Effector CD4-positive, alpha-beta T cell (primary cell): ENCODE measurements at places on chromosomes 11 and 22.

DNA sequence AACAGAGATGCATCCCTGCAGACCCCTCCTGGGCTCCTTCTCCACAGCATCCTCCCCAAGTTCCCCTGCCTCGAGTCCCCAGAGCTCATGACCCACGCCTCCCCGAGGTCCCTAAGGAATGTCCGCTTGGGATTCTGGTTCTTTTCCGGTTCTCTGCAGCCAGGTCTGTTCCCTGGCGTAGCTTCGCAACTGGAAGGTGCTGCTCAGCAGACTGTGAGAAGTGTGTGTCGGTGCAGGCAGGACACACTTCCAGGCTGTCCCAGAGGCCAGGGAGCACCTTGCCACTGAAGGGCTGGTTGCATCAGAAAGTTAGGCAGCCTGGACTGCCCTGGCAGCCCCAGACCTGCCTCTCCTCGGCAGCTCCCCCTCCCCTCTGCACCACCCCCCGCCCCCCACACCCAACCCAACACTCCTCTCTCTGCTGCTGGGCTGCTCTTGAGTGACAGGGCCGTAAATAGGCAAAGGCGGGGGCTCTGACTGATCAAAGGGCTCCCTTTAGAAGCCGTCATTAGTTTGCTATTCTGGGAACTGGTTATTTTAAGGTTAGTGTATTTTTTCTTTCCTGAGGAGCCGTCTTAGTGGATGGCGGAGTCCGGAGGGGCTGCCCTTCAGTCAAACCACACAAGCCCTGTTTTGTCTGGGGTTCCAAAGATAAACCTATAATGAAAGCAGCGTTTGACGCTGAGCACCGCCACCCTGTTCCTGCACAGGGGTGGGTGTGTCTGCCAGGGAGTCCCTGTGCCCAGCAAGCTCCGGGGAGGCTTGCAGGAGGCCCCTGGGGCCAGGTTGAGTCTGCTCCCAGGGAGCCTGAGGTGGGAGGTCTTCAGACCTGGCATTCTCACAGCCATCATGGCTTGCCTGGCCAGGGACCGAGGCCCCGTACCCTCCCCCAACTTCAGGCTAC, 88.6 kb upstream of the KCNQ1OT1 start:
- peak; percentile 1 for DNase-seq

DNA sequence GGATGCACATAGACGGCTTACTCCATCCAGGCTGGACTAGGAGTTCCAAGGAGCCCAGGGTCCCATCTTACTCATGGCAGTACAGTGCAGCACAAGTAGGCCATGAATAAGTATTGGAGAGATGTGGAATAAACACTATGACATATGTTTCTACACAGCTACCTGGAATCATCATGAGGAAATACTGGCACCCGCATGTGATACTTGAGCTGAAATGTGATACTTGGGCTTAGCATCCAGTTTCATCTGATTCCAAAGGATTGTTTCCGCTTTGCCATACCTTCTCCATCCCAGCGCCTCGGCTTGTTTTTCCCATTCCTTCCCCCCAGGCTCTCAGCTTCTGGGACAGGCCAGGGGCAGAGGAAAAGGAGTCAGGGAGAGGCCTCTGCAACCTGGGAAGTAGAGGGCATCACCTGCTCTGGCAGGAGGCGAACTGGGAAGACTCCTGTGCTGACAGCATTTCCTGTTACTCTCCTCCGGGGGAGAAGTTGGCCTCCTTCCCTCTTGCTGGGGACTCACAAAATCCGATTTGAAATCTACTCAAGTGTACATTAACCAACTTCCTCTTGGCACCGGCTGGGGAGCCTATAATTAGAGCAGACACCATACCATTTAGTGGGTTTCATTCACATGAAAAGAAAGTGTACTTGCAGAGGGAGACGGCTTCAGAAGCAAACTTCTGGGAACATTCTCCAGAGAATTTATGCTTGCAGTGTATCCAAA, 187.8 kb downstream of the MIAT start:
- no peak for DNase-seq

GRCh38 chr11:71495286-71496230, 31.5 kb upstream of the KRTAP5-7 start:
- no peak for DNase-seq

DNA sequence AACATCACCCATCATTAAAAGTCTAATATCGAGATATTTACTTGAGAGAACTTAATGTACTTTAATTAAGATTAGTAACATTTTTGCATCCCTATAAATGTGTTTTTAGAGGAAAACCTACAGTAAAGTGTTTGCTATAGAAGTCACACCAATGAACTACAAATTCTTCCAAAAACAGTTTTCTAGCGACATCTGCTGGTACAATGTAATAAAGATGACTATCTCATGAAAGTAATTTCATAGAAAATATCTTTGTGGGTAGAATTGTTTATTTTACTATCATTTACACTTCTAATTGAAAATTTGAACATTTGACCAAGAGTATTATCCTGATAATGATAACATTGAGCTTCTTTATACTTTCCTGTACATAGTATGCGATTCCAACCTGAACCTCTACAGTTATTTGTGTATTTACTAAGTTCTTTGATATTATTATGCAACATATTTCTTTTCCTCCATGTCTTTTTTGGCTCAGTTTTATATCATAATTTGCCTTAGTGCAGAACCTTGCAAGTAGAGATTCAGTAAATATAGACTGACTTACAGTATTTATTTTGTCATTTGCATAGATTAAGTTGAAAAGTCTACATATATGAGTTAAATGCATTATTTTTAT, 252.7 kb downstream of the TMEM135 start:
- DNase-seq: no peak

GRCh38 chr11:65498042-65498726, 661 bp upstream of the MALAT1 start:
- DNase-seq: peak; percentile 54

DNA sequence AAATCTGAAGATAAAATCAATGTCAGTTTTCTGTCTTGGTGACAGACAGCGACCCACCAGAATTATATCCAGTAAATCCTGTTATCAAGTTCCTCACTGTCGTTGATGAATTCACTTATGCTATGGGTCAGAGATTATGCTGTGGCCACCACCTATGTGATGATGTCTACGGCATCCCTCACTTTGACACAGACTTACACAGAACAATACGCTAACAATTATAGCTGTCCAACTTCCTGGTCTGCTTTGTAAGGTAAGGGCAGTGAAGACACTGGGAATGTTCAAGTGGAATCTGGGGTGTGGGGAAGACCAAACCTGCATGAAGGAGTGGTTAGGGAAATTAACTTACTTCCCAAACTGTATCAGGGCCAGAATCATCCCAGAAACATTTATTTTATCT, 19.3 kb upstream of the PAX6 start:
- DNase-seq: no peak

DNA sequence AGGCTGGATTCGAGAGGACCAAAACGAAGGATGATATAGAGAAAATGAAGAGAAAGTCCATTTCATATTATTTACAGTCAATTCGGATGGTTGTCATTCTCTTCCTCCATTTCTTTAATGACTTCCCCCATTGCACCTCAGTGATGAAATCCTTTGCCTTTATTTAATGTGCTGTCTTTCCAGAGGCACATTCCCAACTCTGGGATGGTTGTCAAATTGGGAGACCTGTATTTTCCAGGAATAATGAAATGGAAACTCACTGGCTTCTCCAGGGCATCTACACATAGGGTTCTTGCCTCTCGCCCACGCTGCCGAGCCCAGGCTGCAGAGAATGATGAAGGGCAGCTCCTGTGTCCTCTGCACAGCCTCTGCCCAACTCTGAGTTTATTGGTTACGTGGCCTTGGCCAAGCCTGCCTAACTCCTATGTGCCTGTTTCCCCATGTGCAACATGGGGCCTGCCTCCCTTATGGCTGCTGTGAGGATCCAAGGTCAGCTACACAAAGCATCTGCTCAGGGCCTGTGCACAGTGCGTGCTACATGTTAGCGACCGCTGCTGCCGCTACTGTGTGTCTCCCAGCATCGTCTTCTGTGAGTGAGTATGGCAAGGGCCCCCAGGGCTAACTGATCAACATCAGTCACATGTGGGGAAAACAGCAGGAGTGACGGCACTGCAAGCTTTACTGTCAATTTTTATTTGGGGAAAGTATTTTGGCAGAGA, 81.5 kb upstream of the BID start:
- no peak for DNase-seq

DNA sequence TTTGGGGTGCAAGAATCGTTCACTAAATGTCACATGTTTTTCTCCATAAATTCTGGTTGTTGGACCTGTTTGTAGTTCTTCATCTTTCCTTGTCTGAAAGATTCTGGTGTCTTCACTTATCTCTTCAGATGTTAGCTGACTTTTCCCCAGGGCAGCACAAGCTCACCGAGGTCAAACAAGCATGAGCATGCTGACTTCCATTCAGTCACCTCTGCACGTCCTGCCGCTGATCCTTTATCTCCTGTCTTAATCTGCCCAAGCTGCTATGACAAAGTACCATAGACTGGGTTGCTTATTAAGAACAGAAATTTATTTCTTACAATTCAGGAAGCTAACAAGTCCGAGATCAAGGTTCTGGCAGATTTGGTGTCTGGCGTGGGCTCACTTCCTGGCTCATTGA, 800.6 kb downstream of the NTM start:
- DNase-seq: no peak

DNA sequence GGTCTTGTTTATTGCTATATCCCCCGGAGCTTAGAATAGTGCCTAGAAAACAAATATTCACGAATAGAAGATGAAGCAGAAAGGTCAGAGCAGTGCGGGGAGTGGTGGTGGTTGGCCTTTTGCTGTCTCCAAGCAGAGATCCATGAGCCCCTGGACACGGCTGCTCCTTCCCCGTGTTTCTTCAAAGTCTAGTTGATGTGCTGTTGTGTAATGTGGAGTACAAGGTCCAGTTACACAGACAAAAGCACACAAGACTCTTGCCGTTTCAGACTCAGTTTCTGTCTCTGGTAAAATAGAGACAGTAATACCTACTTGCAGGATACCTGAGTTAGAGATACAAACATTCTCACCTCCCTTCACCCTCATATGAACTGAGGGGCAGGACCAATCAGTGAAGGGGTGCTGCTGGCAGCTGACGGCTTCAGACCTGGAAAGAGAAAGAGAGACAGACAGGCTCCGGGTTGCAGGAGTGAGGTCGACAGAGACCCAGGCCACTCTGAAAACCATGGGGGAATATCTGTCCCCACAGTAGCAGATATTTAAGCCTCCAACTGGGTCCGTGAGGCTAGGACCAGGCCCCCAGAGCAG, 56.2 kb downstream of the RASSF10 start:
- DNase-seq: no peak

- peak; percentile 28 for DNase-seq
Measured at GRCh38 chr22:38305471-38306448, 11.5 kb downstream of the CSNK1E start.

DNA sequence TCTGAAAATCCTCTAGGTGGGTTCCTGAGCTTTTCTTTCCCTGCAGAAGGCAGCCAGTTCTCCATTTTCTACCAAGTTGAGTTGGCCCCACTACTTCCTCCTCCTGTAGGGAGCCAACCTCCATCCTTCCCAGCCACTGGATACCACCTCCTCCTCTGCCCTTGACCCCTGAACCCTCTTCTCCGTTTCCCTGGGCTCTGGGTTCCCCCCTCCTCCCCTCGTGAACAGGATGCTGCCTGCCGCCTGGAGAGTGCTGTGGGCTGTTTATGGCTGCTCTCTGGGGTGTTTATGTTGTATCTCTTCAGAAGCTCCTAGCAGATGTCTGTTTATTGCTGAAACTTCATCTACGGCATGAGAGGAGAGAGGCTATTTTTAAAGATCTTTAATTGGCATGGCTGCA, 8.6 kb downstream of the MICAL2 start:
- no peak for DNase-seq

DNA sequence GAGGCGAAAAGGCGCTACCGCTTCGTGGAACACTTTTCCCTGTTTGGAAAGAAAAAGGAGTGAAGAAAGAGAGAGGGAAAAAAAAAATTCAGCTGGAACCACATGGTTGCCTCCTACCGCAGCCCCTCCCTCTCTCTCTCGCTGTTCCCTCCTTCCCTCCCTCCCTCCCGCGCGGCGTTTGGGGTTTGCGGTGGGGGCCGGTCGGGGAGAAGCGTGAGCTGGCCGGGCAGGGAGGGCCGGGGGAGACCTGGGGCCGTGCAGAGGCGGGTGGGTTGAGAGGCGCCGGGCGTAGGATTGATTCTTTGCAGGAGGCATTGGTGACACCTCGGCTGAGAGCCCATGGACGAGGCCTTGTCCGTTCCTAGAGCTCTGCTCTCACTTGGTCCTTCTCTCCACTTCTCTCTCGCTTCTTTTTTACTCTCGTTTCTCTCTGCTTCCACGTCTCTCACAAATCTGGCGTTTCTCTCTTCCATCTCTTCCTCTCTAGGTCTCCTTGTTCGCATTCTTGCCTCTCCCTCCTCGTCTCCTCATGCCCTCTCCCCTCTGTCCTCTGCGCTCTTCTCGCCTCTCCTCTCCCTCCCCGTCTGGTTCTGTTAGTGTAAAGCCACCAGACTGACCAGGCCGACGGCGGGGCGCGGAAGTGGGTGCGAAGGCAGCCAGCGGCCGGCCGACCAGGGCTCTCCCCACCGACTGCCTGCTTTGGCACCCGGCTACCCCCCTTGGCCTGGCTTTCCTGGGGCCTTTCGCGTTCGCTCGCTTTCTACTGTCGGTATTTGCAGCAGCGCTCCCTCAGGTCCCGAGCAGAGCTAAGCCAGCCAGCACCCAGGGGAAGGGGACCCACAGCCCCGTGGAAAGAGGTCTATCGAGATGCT, at the start of gene CLMP:
CLMP (minus strand) TSS at position 61 of the 872 bp plus-strand sequence. CDS start 308 bp downstream, outside the sequence.
- DNase-seq: no peak

DNA sequence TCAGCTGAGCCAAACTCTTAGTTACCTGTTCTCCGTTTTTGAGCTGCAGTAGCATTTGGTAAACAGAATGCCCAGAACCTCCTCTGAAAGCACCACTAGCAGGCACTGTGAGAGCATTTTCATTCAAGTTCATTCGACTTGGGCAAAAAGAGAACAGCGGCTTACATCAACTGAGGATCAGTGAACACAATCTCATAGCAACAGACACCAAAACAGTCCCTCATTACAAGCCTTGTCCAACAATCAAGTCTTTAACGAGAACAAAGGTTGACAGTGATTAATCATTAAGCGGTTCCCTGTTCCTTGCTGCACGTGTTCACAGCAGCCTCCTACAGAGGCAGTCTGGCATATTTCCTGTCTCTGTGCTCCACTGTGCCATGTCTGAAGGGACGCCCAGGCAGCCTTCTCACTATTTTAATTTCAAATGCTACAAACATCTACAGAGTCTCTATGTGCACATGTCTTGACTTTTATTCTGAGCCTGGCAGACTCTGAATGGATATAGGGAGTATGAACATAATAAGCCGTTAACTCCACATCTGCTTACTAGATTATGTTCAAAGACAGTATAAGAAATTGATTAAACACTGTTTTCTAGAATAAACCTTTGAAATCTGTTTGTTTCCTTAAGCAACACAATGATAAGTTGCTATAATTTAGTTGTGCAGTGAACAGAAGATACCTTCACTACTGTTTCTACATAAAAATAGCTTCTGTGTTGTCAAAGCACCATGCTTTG, 88.3 kb upstream of the MTMR2 start:
- DNase-seq: peak; percentile 66

GRCh38 chr22:26658671-26659478, 1.5 kb downstream of the MIAT start:
- DNase-seq: peak; percentile 68

- DNase-seq: no peak
Measured at GRCh38 chr11:20235164-20235563, 74.9 kb upstream of the DBX1 start.

GRCh38 chr11:108679045-108679444, 14.2 kb downstream of the DDX10 start:
- no peak for DNase-seq
